ENCODE measurements at places on chromosomes 6 and 20. TPM values are rescaled to one million over a fixed set of nuclear protein-coding genes. Genes with fewer than 3 reads are reported as not detected.

DNA sequence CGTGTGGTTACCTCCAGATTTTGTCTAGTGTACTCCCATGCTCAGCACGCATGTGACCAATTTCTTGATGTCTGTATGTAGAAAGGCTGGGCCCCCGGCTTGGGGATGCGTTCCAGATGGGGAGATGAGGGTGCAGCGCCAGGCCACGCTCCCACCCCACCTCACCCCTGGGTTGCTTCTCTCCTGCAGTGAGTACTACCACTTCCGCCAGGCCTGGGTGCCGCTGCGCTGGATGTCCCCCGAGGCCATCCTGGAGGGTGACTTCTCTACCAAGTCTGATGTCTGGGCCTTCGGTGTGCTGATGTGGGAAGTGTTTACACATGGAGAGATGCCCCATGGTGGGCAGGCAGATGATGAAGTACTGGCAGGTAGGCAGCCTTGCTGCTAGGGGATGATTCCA lies 11.5 kb upstream of the SRF start:
- DNase-seq, result no peak

- no peak for DNase-seq
Observed at GRCh38 chr6:66861007-66861541, 1154.0 kb upstream of the EYS start.

- no peak for DNase-seq
Observed at GRCh38 chr6:11791354-11792107, 12.9 kb upstream of the ADTRP start.

- peak; percentile 89 for DNase-seq
Observed at GRCh38 chr6:160279850-160280249, 21.2 kb upstream of the SLC22A2 start.

- DNase-seq, result no peak
Observed at GRCh38 chr6:87830907-87831306, 128.9 kb upstream of the AKIRIN2 start.

DNA sequence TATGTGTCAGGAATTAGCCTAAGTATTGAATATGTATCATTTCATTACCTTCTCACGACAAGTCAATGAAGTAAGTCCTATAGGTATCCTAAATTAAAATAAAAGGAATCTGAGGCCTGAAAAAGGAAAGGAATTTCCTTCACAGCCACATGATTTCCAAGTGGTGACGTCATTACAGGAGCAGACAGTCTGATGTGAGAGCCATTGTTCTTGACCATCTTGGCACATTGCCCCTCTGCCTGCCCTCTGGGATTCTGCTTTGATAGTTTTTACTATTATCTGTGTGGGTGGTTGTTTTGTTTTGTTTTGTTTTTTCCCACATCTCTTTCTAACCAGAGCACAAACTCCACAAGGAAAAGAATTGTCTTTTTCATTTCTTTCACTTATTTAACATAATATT lies 219.8 kb upstream of the UFL1 start:
- DNase-seq, result peak; percentile 6

DNA sequence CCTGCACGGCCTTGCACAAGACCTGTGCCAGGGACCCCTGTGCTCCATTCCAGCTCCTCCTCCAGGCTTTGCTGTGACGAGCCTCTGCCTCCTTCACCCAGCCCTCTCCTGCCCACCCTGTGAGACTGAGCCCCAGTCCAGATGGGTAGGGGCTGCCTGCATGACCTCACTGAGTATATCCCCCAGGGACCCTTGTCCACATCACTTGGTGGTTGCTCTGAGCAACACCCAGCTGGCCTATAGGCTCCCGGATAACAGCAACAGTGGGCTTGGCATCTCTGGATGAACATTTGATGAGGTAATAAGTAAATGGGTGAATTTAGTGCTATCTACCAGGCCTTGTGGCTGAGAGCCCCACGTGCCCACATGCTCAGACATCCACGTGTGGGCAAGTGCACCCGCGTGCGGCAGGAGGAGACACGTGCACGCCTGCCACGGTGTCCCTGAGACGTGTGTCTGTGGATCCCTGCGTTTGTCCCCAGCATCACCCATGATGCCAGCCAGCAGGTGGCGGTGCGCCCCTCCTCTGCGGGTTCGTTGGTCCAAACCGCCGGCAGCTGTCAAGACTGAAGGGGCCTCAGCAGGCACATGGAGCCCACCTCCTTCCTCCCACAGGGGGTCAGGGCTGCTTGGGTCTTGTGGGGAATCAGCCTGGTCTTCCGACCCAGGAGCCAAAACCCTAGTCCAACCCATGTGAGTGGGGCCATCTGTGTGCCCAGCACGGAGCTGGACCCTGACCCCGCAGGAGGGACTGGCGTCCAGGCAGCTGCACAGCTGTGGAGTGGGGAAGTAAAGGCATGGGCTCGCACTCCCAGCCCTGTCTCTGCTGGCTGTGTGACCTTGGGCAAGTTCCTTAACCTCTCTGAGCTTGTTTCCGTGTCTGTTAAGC lies 45.9 kb downstream of the FGD2 start:
- DNase-seq, result no peak

DNA sequence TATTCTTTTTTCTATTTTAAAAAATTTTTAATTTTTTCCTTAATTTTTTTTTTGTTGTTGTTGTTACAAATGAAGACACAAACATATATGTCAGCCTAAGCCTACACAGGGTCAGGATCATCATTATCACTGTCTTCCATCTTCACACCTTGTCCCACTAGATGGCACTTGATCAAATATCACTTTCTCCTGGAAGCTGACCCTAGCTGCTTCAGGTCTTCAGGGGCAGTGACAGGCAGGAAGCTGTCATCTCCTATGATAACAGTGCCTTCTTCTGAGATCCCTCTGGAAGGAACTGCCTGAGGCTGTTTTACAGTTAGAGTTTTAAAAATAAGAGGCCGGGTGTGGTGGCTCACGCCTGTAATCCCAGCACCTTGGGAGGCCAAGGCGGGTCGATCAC lies 70.2 kb upstream of the EEF1E1 start:
- DNase-seq, result no peak

DNA sequence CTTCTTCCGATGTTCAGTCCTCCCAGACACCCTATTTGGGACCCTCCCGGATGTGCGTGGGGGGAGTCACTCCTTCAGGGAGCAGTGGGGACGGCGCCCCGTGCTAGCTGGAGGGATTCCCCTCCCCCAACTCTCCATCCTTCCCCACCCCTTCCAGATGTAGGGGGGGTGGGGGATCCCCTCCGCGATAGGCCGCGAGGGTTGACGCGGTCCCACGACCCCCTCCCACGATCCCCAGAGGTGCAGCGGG lies 548 bp downstream of the GNL1 start:
- no peak for DNase-seq

DNA sequence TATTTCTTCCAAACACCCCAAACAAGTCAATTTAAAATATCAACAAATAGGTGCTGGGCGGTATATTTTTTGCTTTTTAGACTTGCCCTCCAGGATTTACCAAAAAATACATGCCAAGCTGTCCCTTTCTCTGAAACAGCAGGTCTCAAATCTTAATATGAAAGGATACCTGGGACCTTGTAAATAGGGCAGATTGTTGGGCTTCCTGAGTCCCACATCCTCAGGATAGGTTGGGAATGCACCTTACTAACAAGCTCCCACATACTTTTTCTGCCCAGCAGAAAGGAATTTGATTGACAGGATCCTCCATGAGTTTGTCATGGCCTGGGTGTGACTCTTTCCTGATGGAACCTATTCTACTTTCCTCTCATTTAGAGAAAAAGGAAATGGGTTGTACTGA lies 4.9 kb upstream of the SLC24A3 start:
- DNase-seq, result no peak

GRCh38 chr6:43247114-43247999 lies 4.1 kb downstream of the TTBK1 start:
- no peak for DNase-seq

DNA sequence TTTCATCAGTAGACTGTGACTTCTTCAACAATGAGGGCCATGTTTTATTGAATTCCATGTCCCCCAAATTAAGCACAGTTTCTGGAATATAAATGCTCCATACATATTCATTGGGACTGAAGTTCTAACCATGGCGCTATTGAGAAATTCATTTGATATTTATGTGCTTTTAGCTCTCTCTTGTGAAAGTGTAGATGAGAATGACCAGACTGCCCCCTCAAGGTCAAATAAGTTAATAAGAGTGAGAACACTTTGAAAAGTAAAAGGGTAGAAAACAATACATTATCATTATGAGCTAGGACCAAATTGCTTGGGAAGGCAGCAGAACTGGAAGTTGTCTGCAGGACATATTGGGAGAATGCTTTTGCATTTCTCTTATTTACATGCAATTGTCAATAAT lies 597.9 kb downstream of the EPM2A start:
- DNase-seq, result peak; percentile 23

DNA sequence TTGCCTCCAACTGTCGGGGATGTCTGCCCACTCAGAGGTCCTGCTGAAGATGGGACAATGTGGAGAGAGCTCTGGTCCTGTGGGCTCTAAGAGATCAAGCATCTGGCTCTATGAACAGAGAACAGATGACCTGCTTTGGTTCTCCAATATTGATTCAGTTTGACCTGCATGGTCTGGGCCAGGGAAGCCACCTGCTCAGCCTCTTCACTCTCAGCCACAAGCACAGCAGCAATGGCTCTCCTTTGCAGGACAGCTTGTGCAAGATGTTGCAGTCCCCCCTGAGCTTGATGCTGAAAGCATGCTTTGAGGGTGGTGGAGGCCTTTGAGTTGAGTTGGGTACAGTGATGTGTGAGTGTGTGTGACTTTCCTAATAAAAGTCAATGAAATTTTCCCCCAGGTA lies 18.6 kb upstream of the MCM3 start:
- DNase-seq, result no peak

DNA sequence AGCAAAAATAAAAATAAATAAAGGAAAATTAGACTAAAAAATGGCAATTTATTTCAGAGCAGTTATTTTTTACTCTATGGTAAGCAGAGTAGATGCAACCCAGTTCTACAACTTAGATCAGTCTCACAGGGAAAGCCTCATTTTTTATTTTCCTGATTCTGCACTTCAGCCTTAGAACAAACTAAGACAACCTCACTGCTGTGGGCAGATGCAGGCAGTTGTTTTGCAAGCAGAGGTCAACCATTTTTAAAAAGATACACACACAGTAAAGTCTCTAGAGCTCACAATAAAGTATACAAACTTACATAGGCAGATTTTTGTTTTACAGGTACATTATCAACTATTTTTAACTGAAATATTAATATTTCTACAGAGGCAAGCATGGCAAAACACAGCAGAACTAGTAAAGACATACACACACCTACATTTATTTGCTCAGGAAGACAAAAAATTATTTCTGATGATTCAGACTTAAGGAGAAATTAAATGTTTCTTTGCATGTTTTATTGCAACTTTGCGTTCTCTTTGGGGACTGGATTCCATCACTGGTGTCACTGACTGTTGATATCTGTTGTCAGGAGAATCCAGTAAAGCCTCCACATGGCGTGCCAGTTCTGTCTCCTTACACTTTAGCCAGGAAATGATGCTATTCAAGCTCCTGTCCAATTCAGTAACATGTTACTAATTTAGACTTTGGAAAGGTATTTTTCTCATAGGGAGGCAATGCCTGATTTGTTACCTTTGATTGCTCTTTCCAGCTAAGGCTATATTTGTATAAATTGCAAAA lies 102.7 kb downstream of the TRDN start:
- DNase-seq, result no peak

DNA sequence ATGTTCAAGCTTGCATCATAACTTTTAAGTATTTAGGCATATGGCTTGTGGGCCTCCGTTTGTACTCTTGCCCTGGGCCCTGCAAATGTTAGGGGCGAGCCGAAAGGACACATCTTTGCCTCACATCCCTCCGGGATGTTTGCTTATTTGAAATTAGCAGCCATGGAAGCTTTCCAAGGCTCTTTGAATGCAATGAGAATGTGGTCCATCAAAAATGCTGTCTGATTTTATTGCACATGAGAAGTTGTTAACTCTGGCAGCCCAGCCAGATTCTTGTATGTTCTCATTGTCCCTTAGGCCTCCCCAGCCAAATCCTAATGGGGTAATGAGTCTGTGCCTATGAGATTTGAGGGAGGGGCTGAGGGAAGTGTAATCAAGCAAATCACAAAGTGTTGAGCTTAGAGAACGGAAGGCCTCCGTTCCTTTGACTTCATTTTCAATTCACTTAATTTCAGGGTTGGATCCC lies 261.2 kb upstream of the MARCKS start:
- DNase-seq, result no peak

DNA sequence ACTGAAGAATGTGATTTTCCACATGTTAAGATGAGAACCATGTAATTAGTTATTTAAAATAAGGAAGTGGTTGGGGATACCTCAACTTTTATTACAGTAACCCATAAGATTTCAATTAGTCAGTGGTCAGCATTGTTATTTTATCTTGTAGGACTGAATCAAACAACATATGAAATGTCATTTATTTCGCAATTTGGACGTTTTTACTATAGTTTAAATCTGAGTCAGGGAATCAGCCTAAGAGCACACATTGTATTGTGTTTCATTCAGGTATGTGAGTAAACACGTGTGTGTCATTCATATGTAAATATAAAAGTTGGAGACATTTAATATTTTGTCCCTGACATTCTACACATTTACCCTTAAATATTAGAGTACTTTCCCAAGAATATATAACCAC lies 1418.7 kb downstream of the GRIK2 start:
- peak; percentile 25 for DNase-seq

- no peak for DNase-seq
Observed at GRCh38 chr6:41937472-41937860, 4.1 kb downstream of the CCND3 start.

DNA sequence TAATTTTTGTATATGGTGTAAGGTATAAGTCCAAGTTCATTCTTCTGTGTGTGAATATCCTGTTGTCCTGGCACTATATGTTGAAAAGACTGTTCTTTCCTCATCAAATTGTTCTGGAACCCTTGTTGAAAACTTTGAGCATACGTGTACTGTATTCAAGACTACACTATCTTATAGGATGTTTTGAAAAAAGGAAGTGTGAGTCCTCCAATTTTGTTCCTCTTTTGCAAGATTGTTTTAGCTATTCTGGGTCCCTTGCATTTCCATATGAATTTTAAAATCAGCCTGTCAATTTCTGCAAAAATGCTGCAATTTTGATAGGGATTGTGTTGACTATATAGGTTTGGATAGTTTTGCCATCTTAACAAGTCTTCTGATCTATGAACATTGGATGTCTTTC lies 195.2 kb downstream of the BACH2 start:
- DNase-seq, result no peak

DNA sequence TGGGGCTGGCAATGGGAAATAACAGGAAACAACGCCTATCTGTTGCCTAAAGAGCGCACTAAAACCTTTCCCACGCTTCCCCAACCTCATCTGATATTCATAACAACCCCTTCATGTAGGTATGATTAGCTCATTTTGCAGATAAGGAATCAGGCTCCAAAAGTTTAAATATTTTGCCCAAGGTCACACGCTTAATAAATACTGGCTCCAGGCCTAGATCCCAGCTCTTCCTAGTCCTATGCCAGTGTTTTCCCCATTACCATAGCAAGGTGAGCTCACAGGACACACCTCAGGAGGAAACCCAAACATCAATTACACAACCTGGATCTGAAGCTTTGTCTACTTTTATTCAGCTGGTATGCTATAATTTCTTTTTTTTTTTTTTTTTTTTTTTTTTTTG lies 19.6 kb downstream of the MBOAT1 start:
- DNase-seq, result no peak

Gene NRN1
- not detected for polyA plus RNA-seq

Gene OTOR
- polyA plus RNA-seq, result not detected

Gene WFDC10B
- polyA plus RNA-seq, result not detected

Gene NOTCH4
- polyA plus RNA-seq, result 0.18 TPM

Gene HCRTR2
- polyA plus RNA-seq, result not detected

Gene TAB2
- 12.7 TPM for polyA plus RNA-seq

Gene MAP7
- polyA plus RNA-seq, result 9.1 TPM

Gene SEMG1
- polyA plus RNA-seq, result not detected

Gene PTPRT
- not detected for polyA plus RNA-seq

Gene TCF21
- polyA plus RNA-seq, result not detected

Measured in foreskin keratinocyte (primary cell).